Activated T-helper 1 cell treated with anti-CD3 and anti-CD28 coated beads, Interleukin-12 subunit alpha, Interleukin-12 subunit beta, Interleukin-2, Interleukin-4 antibody, amounts not matched to agents 30 ng/mL and 10 ng/mL and 1 ng/mL, durations not matched to agents 14 hours and 24 hours and 36 hours (primary cell): ENCODE measurements at places on chromosomes 7 and 10.
A peak's percentile ranks its signal among the peaks of the same experiment; 100 is the strongest.

DNA sequence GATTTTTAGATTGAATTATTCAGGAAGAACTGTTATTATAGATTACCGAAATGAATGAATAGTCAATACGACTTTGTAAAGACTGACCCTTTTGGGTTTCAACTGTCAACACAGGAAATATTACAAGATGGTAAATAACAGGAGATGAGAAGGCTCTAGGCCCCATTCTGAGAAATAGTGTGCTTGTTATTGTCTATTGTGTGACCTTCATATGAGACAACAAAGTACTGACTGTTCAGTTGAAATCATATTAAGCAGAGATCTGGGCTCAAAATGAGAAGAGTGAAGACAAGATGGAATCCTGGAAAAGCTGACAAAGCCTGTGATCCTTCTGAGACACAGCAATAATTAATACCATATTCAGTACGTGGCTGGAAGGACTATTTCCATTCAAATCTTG lies 503.8 kb downstream of the INHBA start:
- DNase-seq = no peak

GRCh38 chr10:6044751-6045313 lies 17.3 kb downstream of the IL2RA start:
- no peak for DNase-seq

- no peak for DNase-seq
Observed at GRCh38 chr7:115707258-115708012, 323.1 kb downstream of the TFEC start.

- DNase-seq = no peak
Observed at GRCh38 chr7:66804001-66804400, 63.5 kb downstream of the RABGEF1 start.

DNA sequence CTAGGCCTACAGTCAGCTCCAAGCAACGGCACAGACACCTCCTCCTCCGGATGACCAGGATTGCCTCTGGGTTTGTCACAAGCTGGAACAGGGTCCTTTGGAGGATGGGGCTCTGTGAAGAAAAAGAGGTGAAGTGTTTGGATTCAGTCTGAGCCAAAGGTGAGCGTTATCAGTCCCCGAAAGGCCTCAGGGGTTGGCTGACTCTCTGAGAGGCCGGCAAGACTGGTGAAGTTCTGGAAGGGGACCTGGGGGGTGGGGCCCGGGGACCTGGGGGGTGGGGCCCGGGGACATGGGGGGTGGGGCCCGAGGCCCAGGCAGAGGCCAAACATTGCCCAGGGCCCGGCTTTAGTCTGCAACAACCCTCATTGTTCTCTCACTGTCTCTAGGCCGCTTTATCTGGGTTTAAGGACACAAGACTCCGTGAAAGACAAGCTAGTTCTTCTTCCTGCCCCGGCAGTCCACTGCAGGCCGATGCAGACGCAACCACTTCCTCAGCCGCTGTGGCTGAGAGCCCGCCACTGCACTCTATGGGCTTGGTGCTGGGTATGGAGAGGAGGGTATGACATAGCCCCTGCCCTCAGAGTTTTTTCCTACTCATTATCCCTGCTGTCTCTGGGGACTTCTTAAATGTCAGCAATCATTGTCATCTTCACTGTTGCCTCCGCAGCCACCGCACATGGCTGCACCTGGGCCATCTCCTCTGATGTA lies 27.4 kb upstream of the PSAP start:
- no peak for DNase-seq

GRCh38 chr7:132423594-132424200 lies 152.6 kb downstream of the PLXNA4 start:
- no peak for DNase-seq

DNA sequence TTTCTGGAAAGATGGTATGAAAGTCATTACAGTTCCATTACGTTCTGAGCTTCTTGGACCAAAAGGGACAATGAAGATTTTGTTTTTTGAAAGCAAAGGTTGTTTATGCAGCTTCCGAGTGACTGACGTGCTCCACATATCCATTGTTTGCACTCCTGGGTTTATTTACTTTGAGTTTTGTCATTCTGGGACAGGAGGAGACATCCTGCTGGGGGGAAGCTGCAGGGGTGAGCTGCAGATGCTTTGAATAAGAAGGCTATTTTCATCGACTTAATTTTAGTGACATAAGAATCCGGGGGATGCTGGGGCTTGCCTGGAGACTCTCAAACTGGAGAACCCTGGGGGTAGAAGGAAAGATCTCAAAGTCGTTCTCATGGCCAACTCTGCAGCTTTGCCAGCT lies 12.7 kb upstream of the SFMBT2 start:
- DNase-seq = no peak

- DNase-seq = no peak
Observed at GRCh38 chr7:96314402-96315124, 7.3 kb downstream of the SLC25A13 start.

DNA sequence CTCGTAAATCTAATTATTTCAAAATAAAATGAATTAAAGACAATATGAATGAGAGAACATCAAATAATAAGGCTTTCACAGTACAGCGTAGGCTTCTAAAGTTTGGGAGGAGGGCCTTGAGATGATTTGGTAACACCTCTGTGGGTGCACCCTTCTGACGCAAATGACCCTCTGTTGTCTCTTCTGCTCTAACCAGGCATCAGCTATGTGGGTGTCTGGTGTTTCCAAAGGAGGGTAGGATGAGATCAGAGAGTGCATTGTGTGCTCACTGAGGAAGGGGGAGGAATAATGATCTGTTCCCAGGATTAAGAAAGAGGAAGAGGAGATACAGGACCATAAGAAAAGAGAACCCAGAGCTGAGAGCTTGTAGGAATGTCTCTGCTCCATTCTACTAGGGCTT lies 420.4 kb downstream of the SDK1 start:
- DNase-seq = no peak

DNA sequence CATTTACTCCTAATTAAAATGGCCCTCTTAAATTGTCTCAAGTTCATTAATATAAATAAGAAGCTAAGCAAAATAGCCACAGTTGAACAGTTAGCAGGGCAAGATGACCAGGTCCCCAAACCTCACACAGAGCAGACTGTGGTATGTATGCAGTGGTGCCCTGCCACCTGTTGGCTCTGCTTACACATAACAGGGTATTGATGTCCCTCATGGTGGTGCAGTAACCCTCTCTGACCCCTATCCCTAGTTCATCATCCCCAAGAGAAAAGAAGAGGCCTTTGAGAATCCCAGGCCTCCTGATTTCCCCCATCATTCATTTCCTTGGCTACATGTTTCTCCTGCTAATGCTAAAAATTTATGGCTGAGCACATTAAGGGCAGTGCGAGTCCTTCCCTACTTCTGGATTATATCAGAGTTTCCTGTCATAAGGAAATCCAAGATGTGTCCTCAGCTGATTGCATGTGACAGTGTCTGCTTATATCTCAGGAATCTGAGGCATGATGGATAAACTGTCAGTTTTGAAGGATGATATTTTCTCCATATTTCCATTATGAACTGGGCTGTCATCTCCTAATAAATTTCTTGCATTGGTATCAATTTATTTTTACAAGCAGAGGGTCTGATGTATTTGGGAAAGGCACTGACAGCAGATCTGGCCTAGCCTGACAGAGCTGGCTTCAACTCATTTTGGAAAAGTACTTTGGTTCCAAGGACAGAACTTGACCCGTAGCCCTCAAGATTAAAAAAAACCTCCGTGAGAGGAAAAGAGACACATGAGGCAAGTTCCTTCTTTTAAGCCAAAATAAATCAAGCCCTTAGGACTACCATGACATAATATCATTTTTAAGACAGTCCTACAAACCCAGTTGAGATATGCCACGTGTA lies 880.6 kb downstream of the LRMDA start:
- DNase-seq = no peak

GRCh38 chr10:79311581-79312407 lies 35.5 kb upstream of the PPIF start:
- no peak for DNase-seq

GRCh38 chr10:126420567-126421300 lies 32.5 kb upstream of the ADAM12 start:
- DNase-seq = no peak

- no peak for DNase-seq
Observed at GRCh38 chr10:43215758-43216455, 51.0 kb downstream of the RASGEF1A start.

- DNase-seq = peak; percentile 43
Observed at GRCh38 chr7:2894118-2894940, 50.2 kb upstream of the GNA12 start.

- DNase-seq = no peak
Observed at GRCh38 chr10:110321869-110322620, 17.3 kb upstream of the SMNDC1 start.

DNA sequence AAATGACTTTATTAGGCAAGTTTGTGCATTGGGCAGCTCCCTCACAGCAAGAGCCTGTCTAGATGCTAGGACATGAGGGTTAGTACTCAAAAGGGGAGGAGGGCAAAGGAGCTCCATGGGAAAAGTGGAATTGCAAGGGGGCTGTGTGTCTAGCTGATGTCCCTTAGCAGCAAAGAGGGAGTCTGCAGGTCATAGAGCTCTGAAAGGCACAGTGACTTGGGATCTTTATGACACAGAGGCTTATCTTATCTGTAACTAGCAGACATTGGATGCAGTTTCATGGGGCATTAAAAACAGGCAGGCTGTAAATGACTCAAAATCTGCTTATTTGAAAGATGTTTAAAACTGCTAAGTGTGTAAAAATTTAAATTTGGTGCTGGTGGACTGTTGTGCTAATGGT lies 556.2 kb upstream of the FZD8 start:
- no peak for DNase-seq
